Pons (tissue), 1 donor: ENCODE measurements at places on chromosomes 7 and 10.

DNA sequence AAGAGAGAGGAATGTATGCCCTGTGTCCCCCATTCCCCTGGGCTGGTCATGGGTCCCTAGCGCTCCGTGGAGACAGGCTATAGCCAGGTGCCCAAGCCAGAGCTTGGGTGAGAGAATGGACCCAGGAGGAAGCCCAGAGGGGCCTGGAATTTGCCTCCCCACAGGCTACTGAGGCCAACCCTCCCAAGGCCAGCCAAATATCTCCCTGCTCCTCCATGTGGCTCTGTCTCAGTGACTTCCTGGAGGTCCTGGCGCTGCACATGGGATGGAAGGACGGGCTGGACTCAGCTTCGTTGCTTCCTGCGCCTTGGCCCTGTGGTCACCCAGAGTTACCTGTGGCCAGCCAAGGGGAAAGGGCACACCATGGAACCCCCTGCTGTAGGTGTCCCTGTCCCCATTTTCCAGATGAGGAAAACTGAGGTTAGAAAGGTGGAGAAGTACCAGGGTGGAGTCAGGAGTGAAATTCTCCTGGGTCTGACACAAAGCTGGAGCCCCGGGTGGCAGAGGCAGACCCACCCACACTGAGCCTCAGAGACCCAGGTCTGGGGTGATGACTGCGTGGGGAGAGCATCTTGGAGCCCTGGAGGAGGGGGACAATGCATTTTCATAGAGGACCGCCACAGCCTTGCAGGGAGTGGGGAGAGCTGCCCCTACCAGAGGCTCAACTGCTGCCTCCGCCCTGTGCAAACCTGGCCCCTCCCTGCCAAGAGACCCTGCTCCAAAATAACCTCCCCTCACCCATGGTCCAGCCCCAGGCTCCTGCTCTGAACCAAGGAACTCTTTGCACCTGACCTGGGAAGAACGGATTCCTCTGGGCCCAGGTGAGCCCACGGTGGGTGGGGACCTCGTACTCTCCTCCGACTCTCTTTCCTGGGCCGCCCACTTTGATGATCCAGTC is 42.6 kb downstream of the TMEM270 start:
- DNase-seq = no peak

DNA sequence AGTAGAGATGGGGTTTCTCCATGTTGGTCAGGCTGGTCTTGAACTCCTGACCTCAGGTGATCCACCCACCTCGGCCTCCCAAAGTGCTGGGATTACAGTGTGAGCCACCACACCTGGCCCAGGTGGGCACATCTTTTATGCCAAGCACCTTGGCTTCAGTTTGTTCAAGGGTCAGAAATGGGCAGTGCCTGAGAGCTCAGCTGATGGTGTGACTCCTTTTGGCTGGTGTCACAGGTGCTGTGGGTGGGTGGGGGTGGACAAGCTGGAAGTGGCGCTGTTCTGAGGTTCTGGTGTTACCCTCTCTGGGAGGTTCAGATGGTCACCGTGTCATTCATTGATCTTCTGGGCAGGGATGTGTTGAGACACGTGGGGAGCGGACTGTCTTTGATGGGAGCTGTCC is 11.5 kb downstream of the ADCY1 start:
- no peak for DNase-seq

DNA sequence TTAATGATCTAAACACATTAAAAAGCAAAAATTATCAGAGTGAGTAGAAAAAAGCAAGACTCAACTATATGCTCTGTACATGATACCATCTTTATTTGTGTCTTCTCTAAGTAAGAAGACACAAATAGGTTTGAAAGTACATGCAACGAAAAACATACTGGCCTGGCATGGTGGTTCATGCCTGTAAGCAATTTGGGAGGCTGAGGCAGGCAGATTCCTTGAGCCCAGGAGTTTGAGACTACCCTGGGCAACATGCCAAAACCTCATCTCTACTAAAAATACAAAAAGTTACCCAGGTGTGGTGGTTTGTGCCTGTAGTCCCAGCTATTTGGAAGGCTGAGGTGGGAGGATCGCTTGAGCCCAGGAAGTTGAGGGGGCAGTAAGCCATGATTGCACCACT is 78.1 kb upstream of the TOMM7 start:
- no peak for DNase-seq

DNA sequence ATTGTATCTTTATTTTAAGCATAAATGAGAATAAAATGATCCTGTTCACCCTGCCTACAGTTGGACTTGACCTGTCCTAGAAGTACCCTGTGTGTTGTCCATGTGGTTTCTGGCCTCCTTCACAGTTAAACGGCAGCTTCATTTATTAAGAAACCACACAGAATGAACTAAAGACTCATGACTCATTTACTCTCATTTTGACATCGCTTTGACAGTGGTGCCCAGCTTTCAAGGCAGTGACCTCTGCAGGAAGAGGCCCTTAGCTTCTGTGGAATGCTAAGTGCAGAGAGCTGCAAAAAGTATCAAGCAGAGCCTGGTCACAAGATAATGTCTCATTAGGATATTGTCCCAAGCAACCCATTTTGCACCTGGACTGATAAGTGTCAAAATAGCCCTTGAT is 93.4 kb downstream of the AVL9 start:
- DNase-seq = no peak

DNA sequence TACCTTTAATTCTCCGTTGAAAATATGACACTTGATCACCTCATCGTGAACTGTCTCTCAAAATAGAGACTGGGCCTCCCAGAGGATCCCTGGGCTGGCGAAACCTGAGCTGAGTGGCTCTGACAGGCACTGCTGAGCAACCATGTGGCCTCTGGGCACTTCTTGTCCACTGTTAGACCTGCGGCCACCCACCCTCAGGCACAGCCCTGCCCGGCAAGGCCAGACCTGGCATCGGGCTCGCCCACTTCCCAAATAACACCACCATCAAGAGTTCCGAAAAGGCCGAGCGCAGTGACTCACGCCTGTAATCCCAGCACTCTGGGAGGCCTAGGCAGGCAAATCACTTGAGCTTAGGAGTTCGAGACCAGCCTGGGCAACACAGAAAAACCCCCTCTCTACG is 82.5 kb downstream of the COBL start:
- no peak for DNase-seq

DNA sequence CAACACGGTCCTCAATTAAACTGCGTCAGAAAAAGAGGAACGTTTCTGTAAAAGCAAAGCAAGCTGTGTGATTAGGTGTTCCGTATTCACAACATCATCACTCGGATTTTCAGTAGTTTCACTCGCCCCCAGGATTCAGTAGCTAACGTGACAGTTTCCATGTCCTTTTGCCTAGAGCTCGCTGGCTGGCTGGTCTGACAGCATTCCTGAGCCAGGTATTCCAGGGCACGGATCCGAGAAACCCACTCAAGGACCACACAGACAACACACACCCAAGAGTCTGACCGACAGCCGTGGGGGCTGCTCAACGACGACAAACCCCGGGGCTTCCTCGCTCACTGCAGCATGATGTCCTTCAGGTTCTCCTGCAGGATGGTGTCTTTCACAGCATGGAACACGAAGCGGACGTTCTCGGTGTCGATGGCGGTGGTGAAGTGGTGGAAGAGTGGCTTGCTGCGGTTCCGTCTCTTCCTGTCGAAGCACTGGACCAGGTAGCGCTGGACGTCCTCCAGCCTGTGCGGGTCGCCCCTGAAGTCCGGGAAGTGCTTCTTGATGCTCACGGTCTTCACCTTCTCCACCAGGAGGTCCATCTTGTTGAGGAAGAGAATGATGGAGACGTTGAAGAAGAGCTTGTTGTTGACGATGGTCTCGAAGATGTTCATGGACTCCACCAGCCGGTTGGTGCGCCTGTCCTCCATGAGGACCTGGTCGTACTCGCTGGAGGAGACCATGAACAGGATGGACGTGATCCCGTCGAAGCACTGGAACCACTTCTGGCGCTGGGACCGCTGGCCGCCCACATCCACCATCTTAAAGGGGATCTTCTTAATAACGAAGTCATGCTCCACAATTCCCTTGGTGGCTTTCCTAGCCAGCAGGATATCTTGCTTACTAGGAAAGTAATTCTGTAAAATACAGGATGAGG is 43.1 kb downstream of the AMZ1 start:
- no peak for DNase-seq

DNA sequence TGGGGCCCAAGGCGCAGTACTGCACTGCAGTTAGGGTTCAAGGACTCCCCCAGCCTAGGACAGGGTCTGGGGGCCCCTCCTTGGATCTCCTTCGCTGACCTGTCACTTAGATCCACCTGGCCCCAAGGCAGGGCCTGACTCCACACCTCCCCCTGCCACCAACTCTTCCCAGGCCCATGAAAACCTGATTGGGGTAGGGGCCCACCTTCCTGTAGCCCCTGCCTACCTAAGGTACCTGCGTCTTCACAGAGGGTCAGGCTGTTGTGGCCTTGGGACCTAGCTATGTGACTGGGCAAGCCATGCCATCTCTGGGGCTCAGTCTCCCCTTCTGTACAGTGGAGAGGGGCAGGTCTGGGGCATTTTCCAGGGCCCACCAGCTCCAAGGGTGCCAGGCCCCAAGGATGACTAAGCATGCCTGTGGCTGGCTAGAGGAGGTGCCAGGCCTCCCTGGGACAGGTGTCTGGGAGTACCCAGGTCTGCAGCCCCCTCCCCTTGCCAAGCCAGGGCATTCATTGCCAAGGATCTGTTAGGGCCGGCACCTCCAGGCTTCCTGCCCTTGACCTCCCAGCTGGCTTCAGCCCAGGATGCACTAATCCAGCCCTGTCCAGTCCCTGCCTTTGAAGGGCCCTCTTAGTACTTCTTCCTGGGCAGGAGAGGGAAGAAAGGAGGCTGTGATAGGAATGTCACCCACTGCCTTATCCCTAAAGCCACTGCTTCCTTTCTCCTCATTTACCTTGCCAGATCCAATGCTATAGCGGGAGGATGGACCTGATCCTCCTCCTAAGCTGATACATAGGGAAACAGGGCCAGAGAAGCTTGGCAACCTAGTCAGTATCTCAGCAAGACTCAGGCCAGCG is 1.3 kb downstream of the LIMK1 start:
- DNase-seq = no peak

GRCh38 chr10:72283131-72283530 is 9.4 kb downstream of the DDIT4 start:
- no peak for DNase-seq

DNA sequence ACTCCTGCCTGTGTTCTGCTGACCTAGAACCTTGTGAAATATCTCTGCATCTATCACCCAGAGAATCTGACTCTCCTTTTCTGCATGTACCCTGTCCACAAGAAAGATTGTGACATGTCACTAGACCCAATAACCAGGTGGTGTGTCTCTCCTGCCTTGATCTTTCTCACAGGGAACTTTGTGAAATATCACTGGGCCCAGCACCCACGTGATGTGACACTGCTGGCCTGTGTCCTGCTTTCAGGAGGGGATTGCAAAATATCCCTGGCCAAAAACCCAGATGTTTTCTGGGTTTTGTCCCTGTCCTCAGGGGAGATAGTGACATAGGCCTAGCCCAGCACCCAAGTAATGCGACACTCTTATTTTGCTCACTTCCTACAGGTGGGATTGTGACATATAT is 10.1 kb upstream of the ZNF107 start:
- DNase-seq = no peak

DNA sequence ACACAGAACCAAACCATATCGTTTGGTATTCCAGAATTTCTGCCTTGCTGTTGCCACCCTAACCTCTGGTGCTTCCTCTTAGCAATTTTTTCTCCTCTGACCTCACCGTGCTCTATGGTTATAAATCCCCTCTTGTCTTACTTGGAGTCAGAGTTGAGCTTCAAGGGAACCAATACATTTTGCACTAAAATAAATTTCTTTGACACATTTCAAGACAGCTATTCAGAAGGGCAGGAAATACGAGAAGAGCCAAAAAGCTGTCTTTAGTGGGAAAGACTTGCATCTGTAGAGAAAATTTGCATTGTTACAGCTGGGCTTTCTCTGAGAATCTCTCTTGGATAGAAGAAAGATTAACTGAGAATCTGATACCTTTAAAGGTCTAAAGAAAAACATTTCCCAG is 14.5 kb upstream of the AKR1C2 start:
- no peak for DNase-seq

- DNase-seq = no peak
Observed at GRCh38 chr7:47415318-47416212, 166.3 kb downstream of the TNS3 start.

- no peak for DNase-seq
Observed at GRCh38 chr7:16668978-16669377, 23.0 kb downstream of the BZW2 start.

GRCh38 chr7:101386558-101387231 is 24.0 kb downstream of the COL26A1 start:
- no peak for DNase-seq

- DNase-seq = no peak
Observed at GRCh38 chr7:7164591-7164990, 17.8 kb upstream of the C1GALT1 start.

DNA sequence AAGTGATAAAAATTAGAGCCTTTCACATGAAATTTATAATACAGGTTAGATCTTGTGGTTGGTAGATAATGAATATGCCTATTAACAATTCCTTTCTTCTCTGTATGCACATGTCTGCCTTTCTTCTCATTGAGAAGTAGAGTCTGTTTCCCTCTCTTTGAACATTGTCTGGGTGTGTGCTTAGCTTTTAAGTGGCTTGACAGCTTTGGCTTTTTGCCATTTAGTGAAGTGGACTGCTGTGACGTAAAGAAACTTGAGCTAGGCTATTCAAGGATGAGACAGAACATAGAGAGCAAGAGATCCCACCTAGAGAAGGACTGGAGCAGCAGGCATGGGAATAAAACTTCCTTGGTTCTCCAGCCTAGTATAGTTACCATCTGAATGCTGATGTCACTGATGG is 996.7 kb upstream of the CELF2 start:
- DNase-seq = no peak

GRCh38 chr7:464454-465401 is 54.9 kb downstream of the PDGFA start:
- DNase-seq = no peak

- no peak for DNase-seq
Observed at GRCh38 chr10:102453502-102453901, 2.2 kb upstream of the C10orf95 start.

- DNase-seq = no peak
Observed at GRCh38 chr10:78739444-78740053, 329.2 kb upstream of the ZMIZ1 start.

DNA sequence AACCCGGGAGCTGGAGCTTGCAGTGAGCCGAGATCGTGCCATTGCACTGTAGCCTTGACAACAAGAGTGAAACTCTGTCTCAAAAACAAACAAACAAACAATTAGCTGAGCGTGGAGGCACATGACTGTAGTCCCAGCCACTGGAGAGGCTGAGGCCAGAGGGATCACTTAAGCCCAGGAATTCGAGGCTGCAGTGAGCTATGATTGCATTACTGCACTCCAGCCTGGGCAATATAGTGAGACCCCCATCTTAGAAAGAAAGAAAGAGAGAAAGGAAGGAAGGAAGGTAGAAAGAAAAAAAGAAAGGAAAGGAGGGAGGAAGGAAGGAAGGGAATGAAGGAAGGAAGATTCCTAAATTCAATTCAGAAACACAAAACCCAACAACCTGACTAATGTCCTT is 141.3 kb upstream of the TNRC18 start:
- DNase-seq = no peak

DNA sequence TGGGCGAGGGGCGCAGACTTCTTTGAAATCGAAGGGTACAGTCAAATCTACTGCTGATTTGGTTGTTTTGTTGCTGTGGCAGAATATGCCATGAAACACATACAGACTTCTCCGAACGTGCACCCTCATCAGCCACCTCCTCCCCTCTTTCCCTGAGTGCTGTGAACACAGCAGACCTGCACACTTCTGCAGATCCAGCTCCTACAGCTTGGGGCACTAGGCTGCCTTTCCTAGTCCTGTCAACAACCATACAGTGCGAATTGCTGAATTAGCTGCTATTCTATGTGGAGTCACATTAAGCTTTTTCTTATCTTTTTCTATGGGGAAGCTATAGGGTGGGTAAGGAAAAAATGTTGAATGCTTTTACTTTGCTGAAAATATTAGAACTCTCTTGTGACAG is 57.5 kb downstream of the COL17A1 start:
- peak; percentile 87 for DNase-seq
